ENCODE measurements at places on chromosomes 1 and 21.

GRCh38 chr21:27505516-27505915 is 538.6 kb upstream of the ADAMTS5 start:
- DNase-seq: no peak

- no peak for DNase-seq
These were observed 75.3 kb upstream of the RALGPS2 start for GRCh38 chr1:178649582-178650350.

- DNase-seq: no peak
These were observed 26.0 kb downstream of the FAAP20 start for GRCh38 chr1:2168535-2168934.

GRCh38 chr1:226762988-226763904 is 24.2 kb upstream of the ITPKB start:
- DNase-seq: no peak

GRCh38 chr1:56557746-56558145 is 21.6 kb downstream of the PLPP3 start:
- no peak for DNase-seq

DNA sequence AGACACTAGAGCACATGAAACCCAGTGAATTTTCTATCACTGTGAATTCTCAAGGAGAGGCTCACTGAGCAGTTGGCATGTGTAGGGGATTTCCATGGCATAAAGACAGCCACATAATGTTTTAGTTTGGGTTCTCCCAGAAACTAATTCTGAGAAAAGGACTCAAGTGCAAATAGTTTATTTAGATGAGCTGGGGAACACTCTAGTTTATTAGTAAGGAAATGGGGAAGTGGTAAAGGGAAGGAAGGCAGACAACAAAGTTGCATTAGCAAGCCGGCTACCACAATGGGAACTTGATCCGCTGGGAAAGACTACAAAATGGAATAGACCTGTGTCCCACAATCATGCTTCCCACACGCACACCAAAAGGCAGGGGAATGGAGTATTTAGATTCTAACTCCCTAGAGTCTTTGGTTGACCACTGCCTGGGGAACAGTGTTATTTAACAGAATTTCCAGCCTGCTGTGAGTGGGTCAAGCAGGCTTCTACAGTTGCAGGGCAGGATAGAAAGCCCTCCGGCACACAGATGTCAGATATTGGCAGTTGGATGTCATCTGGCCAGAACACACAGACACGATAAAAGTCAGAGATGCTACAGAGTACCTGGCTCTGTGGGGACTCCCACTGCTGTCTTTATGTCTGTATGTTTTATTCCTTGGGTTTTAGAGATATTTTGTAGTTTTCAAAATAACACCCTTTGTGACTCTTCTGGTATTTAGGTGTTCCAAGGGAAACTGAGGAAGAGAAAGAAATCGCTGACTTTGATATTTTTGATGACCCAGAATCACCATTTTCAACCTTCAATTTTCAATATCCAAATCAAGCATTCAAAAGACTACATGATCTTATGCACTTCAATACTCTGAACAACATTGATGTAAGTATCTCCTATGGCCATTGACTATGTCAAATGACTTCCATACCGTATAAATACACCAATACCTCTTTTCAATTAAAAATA is 150.1 kb downstream of the PLA2G4A start:
- no peak for DNase-seq

GRCh38 chr1:38852780-38853179 is 6.8 kb downstream of the RRAGC start:
- no peak for DNase-seq

- no peak for DNase-seq
These were observed 56.5 kb upstream of the ST6GALNAC3 start for GRCh38 chr1:76018045-76018444.

DNA sequence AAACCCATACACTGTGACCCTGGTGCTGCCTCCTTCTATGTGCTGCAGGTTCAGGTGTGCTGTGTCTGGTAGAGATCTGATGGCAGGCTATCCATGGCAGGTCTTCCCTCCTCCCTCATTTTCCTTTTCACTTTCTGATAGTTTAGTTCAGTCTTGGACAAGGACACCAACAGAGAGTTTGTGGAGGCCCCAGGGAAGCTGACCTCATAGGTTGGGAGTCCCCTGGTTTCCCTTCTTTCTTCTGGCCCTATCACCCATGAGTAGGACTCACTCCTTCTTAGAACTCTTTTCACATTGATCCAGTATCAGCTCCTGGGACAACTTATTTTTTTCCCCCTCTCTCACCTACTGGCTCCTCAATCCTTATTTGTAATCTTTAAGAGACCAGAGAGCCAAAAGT is 8.3 kb downstream of the GRHL3 start:
- DNase-seq: no peak
